Natural killer cell (primary cell): ENCODE measurements at places on chromosomes 5 and 9. TPM values are rescaled to one million over a fixed set of nuclear protein-coding genes. Genes with fewer than 3 reads are reported as not detected.

DNA sequence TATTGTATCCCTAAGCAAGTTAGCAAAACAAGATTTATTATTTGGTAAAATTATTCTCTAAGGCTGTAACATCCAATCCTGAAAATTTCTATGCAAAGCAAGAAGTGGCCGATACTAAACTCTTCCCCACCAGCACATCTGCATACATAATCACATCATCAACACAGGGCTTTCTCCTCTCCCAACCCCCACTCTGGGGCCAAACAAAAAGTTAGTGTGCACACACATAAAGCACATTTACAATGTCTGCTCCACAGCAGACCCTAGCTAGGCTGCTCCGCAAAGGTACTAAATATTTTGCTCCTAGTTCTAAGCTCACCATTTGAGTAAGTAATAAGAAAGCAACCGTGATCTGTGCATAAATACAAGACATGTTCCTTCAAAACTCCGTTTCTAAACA, 3.6 kb downstream of the RNF130 start:
- H3K4me1 ChIP-seq = peaks cover 19% of the 10 kb centered on the region
- H3K36me3 ChIP-seq = no peaks in the 10 kb centered on the region
- H3K4me3 ChIP-seq = no peak overlapping the region
- H3K27me3 ChIP-seq = no peaks in the 10 kb centered on the region
- no peak for DNase-seq

DNA sequence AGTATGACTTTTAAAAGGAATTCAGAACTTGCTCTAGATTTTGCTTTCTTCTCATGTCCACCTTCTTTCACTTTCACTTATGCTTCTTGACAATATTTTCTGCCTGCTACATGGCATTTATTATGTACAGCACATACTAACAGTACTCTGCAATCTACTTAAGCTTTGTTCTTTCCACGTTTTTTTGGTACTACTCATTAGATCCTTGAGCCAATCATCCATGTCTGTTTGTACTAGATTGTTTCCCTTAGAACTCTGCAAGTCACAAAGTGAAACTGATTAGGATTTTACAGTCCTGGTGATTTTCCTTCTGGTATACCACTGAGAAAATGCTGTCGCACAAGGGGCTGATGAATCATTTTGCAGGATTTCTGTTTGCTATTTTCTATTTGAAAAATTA, 78.3 kb downstream of the PARP8 start:
- no peaks in the 10 kb centered on the region for H3K27me3 ChIP-seq
- DNase-seq = peak; percentile 54
- H3K4me3 ChIP-seq = peak overlapping the region; percentile 19
- no peaks in the 10 kb centered on the region for H3K36me3 ChIP-seq

DNA sequence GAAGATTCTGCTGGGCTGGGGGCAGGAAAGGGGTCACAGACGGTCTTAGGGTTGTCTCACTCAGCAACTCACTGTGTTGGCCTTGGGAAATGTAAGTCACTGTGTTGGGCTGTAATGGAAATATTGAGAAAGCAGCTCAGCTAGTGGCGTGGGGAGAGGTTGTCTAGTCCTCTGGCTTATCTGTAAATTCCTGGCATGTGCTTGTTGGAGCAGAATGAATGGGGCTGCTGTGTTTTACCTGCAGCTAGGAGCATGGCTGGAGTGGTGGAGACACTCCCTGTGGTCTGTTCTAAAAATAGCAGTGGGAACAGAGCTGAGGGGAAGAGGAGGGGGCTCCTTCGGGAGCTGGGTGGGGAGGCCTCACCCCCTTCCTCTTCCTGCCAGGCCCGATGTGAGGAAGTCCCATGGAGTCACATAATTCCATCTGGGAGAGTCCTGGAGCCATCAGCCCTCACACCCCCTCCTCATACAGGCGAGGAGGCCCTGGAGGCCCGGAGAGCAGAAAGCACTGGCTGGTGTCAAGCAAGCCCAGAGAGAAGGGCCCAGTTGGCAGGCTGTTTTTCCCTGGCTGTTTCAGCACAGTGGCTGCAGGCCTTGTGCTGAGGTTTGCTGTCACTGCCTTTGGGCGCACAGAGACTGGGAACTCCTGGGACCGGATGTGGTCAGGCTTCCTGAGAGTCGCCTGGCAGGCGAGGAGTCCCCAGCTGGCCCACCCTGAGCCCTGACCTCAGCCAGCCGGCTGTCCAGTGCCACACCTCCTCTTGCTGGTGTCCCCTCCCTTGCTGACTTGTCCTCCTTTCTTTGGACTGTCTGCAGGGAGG, 84.9 kb downstream of the RGS3 start:
- no peaks in the 10 kb centered on the region for H3K27me3 ChIP-seq
- DNase-seq = peak; percentile 34
- peak overlapping the region; percentile 54 for H3K27ac ChIP-seq
- H3K4me1 ChIP-seq = peaks cover 45% of the 10 kb centered on the region

DNA sequence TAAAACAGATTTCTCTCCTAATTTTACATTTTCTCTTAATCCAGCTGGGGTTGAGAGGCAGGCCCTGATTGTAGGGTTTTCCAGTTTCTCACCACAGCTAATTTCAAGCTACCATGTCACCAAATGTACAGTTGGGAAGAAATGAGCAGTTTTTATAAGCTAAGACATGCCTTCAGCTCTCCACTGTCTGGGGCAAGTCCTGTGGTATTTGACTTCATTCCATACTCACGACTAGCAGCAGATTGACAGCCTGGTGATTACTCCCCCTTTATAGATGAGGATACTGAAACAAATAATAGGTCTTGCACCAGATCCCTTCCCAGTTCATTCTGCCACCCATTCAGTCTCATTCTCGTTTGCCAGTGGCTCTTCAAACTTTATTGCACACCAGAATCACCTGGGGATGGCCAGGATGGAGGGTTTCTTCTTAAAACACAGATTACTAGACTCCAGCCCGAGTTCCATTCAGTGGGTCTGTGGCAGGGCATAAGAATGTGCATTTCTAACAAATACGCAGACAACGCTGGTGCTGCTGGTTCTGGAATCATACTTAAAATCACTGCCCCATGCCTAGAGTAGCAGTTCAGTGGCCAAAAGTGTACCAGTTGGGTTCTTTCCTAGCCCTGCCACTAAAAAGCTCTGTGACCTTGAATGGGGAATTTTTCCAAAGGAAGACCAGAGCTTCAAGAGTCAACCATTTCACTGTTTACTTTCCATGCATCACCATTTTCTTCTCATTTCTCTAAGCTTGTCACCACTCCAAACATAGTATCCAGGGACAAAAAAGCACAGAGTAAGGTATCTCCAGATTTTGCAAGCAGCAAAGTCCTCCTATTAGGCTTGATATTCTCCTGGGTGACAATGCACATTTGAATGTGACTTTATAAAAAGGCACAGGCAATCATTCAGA, 64.3 kb downstream of the CSNK1A1 start:
- H3K4me3 ChIP-seq = no peak overlapping the region
- H3K4me1 ChIP-seq = no peaks in the 10 kb centered on the region
- no peaks in the 10 kb centered on the region for H3K36me3 ChIP-seq
- DNase-seq = no peak
- no peak overlapping the region for H3K27ac ChIP-seq

Gene LHX2
- total RNA-seq = not detected

Gene SLC6A18
- not detected for total RNA-seq

GRCh38 chr9:92406477-92406876, 2.1 kb upstream of the OGN start:
- peak overlapping the region; percentile 61 for H3K27ac ChIP-seq
- DNase-seq = peak; percentile 71
- peaks cover 9% of the 10 kb centered on the region for H3K4me1 ChIP-seq
- no peak overlapping the region for H3K4me3 ChIP-seq

DNA sequence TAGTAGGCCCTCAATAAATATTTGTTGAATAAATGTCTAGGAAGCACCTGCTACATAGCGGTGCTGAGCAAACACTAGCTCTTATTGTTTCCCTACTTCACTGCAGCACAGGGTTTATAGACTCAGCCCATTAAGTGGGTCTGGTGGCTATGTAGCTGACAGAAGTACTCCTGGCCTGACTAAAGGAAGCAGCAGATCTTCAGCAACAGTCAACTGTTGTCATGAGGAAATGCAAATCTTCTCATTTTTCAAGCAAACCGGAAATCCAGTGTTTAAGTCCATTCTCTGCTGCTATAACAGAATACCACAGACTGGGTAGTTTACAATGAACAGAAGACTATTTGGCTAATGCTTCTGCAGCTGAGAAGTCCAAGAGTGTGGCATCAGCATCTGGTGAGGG, 2.8 kb upstream of the TEX10 start:
- H3K27ac ChIP-seq = no peak overlapping the region
- H3K36me3 ChIP-seq = no peaks in the 10 kb centered on the region

DNA sequence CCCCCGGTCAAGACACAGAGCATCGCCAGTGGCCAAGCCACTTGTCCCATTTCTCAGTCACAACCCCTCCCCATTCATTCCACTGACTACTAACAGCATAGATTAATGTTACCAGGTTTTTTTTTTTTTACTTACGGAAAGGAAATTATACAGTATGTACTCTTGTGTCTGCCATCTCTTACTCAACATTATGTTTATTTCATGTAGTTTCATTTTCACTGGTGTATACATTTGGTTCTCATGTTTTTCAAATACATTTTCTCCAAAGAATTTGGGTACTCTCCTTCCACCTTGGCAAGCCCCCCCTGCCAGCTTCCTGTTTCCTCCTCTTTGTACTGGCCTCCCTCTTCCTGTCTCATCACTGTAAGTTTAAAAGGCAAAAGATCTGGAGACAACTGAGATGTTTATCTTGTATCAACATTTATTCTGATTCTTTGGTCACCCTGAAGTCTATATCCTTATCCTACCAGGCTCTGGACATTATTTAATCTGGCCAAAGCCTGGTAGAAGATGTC, 207.3 kb downstream of the SAXO1 start:
- DNase-seq = no peak
- H3K27me3 ChIP-seq = no peaks in the 10 kb centered on the region
- H3K4me1 ChIP-seq = no peaks in the 10 kb centered on the region
- H3K4me3 ChIP-seq = no peak overlapping the region
- H3K36me3 ChIP-seq = no peaks in the 10 kb centered on the region
- H3K27ac ChIP-seq = no peak overlapping the region

DNA sequence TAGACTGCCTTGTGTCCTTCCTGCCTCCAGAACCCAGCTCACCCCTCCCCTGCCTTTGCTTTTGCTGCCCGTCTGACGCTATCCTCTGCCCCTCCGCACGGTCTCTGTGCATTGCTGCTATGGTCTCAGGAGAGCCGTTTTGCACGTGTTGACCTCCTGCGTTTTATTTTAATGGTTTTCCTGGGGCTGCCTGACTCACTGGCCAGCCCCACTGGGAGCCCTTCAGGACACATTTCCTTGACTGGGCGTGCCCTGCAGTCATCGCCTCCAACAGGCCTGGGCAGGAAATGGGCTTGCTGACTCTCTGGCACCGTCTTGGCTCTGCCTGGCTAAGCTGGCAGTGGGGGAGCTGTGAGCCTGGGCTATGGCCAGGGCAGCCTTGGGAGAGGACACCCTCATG, 17.9 kb upstream of the ASS1 start:
- no peak for DNase-seq
- H3K4me1 ChIP-seq = no peaks in the 10 kb centered on the region
- no peaks in the 10 kb centered on the region for H3K27me3 ChIP-seq
- H3K4me3 ChIP-seq = no peak overlapping the region
- no peak overlapping the region for H3K27ac ChIP-seq
- no peaks in the 10 kb centered on the region for H3K36me3 ChIP-seq

DNA sequence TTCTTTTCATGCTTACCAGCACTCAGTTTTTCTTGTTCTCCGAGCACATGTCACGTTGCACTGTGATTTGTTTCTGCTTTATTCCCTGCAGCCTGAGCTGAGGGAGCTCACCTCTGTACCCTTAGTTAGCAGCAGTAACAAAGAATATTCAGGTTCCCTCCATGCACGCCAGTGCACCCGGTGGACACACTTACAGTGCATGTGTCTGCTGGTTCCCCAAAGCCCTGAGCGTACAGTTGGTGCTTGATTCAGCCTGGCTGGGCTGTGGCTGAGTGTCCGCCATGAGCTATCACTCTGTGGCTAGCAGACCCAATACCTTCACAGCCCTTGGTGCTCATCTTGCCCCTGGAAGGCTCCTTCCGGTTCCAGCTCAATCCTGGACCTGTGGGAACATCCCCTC, 93.5 kb downstream of the MVB12B start:
- H3K36me3 ChIP-seq = no peaks in the 10 kb centered on the region
- no peaks in the 10 kb centered on the region for H3K27me3 ChIP-seq
- no peak overlapping the region for H3K4me3 ChIP-seq
- H3K4me1 ChIP-seq = peaks cover 25% of the 10 kb centered on the region

DNA sequence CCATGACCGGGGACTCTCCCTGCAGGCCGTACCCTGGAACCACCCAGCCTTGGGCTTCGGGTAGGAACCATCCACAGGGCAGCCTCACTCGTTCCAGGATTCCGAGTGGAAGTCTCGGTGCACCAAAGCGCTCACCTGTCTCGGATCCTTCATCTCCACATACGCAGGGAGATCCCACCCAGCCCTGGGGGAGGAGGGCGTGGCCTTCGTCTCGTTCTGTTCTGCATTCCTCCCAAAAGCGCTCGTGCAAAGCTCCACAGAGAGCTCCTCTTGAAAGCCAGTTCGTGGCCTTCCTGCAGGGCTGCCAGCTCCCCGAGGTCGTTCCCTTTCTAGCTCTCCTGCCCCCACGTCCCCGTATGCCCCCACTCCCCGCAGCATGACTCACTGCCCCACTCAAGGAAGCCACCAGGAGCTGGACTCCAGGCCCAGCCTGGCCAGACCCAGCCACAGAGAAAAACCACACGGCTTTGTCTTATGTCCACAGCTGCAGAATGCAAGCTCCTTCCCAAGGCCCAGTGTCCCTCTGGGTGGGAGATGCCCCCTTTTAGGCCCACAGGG, 65.0 kb upstream of the SARDH start:
- no peaks in the 10 kb centered on the region for H3K4me1 ChIP-seq
- H3K36me3 ChIP-seq = no peaks in the 10 kb centered on the region
- H3K4me3 ChIP-seq = no peak overlapping the region
- DNase-seq = no peak
- H3K27me3 ChIP-seq = no peaks in the 10 kb centered on the region

Gene NCBP1
- 39.3 TPM for total RNA-seq

Gene CTNND2
- not detected for total RNA-seq

GRCh38 chr9:108496846-108497245, 358.9 kb downstream of the ACTL7B start:
- H3K4me1 ChIP-seq = no peaks in the 10 kb centered on the region
- H3K36me3 ChIP-seq = no peaks in the 10 kb centered on the region
- no peak overlapping the region for H3K27ac ChIP-seq
- no peak overlapping the region for H3K4me3 ChIP-seq

Gene BRINP1
- total RNA-seq = not detected

- no peaks in the 10 kb centered on the region for H3K4me1 ChIP-seq
- H3K36me3 ChIP-seq = no peaks in the 10 kb centered on the region
- H3K27ac ChIP-seq = no peak overlapping the region
- DNase-seq = no peak
- H3K4me3 ChIP-seq = no peak overlapping the region
- H3K27me3 ChIP-seq = no peaks in the 10 kb centered on the region
These were observed 86.5 kb upstream of the ANKRD55 start for GRCh38 chr5:56319526-56320181.

DNA sequence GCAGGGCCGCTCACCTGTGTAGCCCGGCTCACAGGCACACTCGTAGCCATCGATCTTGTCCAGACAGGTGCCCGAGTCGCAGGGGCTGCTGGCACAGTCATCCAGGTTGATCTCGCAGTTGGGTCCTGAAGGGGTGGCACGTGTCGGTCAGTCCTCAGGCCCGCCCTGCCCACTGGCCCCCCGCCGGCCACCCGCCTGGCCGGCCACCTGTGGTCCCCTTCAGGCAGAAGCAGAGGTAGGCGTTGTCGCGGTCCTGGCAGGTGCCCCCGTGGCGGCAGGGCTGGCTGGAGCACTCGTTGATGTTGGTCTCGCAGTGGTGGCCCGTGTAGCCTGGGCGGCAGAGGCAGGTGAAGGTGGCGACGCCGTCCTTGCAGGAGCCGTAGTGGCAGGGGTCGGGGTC, 30.6 kb downstream of the NOTCH1 start:
- H3K27ac ChIP-seq = no peak overlapping the region
- DNase-seq = no peak
- no peak overlapping the region for H3K4me3 ChIP-seq
- H3K4me1 ChIP-seq = no peaks in the 10 kb centered on the region
- H3K27me3 ChIP-seq = no peaks in the 10 kb centered on the region
- H3K36me3 ChIP-seq = peaks cover 95% of the 10 kb centered on the region

Gene NEUROG1
- total RNA-seq = not detected
